Fibroblast of lung (primary cell): ENCODE measurements at places on chromosomes 2 and 18. TPM values are rescaled to one million over a fixed set of nuclear protein-coding genes. Genes with fewer than 3 reads are reported as not detected.

GRCh38 chr2:126999106-126999756 is 100.5 kb downstream of the TEX51 start:
- DNase-seq, result no peak

MYL12A gene
- 499 and 826 TPM in 2 replicates for total RNA-seq

IL1R2 gene
- 0.17 and 1.0 TPM in 2 replicates for total RNA-seq

DNA sequence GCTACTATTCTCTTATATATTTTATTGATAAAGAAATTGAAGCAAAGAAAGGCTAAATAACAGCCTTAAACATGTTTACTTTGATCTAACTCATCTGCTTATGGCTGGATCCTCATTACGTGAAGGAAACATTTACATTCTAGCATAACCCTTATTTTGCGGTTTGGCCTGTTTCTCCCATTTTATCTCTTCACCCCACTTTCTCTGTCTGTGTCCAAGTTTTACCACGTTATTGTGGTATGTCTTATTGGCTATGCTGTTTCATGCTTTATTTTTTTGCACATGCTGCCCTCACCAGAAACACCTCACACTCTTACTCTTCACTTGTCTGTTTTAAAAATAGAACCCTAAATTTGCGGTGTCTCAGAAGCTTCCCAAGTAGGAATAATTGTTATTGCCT is 78.5 kb downstream of the RPIA start:
- no peak for DNase-seq

SRBD1 gene
- 11.6 and 18.7 TPM in 2 replicates for total RNA-seq

LTBP1 gene
- total RNA-seq, result 190 and 324 TPM in 2 replicates

GRCh38 chr2:45709137-45709536 is 57.7 kb downstream of the PRKCE start:
- no peak for DNase-seq

GRCh38 chr2:38438133-38438882 is 61.2 kb upstream of the ATL2 start:
- DNase-seq, result no peak

DNA sequence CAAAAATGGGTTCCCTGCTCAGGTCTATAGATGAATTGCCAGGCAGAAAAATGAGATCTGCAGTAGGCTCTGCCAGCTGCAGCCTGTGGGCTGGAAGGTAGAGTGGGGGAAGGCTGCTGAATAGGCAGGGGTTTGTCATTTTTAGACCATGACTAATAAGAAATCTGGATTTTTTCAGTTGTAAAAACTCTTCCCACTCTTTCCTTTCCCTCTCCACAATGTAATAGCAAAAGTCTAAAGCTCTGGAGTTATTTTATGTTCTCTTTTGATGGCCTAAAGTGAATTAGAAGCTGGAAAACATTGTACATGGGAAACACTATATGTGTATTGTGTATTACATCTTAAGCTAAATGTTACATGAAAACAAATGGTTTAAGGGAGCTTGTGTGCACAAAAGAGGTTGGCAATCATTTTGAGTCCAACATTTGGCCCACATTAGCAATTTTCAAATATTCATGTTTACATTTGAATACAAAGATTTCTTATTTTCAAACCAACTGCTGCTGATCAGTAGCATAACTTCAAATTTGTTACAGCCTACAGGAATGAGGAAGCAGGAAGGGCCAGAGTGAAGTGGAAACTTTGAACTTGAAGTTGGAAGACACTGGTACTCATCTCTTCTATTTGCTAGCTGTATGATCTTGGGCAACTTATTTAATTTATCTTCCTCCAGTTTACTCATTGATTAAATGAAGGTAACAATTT is 407.1 kb downstream of the SLC4A3 start:
- DNase-seq, result peak; percentile 82

GRCh38 chr2:72147303-72147971 is at the start of gene CYP26B1:
CYP26B1 (minus strand) TSS chr2:72147862; CDS start chr2:72147834, 28 bp downstream.
- DNase-seq, result no peak

DNA sequence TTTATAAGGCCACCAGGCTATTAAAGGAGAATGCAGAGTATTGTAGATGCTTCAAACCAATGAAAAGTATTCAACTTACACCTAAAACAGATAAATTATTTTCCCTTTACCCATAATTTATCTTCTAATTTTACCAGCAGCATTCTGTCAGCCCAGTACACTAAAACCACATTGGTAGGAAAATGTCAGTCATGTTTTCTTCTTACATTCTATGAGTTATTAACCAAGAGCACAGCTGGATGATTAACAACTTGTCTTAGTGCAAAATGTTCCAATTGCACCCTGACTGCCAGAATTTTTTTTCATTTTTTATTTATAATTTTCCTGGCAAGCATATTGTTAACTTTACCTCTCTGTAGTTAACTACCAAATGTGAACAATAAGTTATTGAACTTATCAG is 79.0 kb upstream of the WDR75 start:
- peak; percentile 22 for DNase-seq

GRCh38 chr2:150526827-150527226 is 39.4 kb upstream of the RND3 start:
- peak; percentile 97 for DNase-seq

GRCh38 chr2:133025004-133025403 is 355.0 kb upstream of the LYPD1 start:
- DNase-seq, result peak; percentile 3

- DNase-seq, result no peak
Measured at GRCh38 chr18:21769206-21769605, 28.6 kb downstream of the MIB1 start.

DNA sequence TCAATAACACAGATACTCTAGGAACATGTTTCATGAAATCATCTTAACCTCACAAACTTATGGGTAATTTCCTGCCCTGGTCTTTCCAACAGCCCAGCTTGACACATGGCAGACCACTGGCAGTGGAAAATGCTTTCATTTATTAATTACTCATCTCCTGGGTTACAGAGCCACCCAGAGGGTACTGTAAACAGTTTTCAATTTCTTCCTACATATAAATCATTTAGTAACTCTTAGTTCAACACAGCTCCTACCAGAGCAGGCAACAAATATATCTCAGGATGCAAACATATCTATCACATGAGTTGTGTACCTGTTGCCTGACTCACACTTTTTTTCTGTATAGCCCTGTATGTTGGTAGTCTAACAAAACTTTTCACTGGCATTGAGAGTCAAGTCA is 99.2 kb upstream of the VRK2 start:
- DNase-seq, result no peak

DNA sequence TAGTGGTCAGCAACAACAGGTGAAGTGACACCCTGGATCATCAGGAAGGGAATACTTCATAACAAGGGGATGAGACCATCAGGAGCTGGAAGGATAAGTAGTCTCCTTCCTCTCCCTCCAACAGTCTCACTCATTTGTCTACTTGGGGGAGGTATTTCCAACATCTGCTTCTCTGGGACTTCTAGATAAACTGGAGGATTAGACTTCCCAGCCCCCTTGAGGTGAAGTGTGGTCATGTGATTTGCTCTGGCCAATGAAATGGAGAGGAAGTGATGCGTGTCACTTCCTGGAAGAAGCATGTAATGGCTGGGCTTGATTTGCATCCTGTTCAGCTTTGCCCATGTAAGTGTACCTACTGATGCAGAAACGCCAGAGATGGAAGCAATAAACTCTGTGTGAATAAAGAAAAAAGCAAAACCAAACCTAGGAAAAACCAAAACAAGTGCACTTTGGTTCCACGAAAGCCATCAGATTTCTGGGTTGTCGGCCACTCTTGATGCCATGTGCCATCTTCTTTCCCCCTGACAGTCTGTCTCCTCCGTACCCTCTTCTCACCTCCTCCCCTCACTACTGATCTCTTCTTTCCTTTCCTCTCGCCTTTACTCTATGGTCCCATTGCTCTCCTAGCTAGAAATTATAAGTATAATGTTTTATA is 76.1 kb upstream of the DNMT3A start:
- DNase-seq, result no peak

GRCh38 chr18:74534150-74534969 is at the start of gene CNDP1:
CNDP1 (plus strand) TSS chr18:74534500; CDS start chr18:74534668, 168 bp downstream.
- DNase-seq, result no peak

TMEM182 gene
- total RNA-seq, result 2.8 and 3.9 TPM in 2 replicates

ANKRD36C gene
- total RNA-seq, result 31.1 and 32.9 TPM in 2 replicates

GRCh38 chr2:20185176-20186022 is 39.5 kb downstream of the SDC1 start:
- peak; percentile 89 for DNase-seq

DNA sequence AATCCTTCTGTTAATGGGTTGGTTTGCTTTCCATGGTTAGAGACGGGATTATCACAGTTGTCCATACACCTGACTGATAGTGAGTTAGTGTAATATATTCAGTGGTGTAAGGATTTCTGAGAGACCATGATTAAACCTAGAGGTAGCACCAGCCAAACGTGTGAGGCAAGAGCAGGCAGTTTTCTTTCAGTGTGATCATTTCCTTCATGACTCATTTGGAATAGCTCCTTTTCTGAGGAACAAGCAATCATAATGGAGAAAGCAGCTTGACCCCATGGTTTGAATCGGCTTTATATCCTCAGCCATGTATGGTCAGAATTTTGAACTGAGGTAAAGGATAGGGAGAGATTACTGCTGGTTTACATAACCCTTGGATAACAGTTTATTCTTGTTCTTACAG is 2.9 kb downstream of the MXD1 start:
- DNase-seq, result peak; percentile 88

- no peak for DNase-seq
Measured at GRCh38 chr2:24881623-24882022, 38.4 kb downstream of the ADCY3 start.

GRCh38 chr18:3498698-3499471 is 48.9 kb downstream of the TGIF1 start:
- DNase-seq, result peak; percentile 44

- DNase-seq, result no peak
Measured at GRCh38 chr2:28263690-28264089, 129.0 kb upstream of the FOSL2 start.

AQP12A gene
- total RNA-seq, result not detected in 2 replicates

GRCh38 chr2:43193652-43194120 is 32.7 kb downstream of the ZFP36L2 start:
- no peak for DNase-seq

DNA sequence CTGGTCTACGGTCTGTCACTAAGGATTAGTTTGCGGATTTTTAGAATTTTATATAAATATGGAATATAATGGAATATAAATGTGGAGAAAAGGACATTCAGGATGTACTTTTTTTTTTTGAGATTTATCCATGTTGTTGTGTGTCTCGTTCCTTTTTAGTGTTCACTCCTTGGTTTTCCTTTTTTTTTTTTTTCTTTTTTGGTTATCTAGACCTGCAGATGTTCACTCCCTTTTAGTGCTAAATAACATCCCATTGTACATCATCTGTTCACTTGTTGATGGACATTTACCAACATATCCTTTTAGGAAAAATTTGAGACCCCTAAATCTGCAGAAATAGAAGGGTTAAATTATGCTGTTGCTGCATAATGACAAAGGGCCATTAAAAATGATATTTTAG is 25.5 kb upstream of the RPL37A start:
- DNase-seq, result no peak

- DNase-seq, result no peak
Measured at GRCh38 chr2:229563388-229563787, 151.0 kb downstream of the DNER start.

DNA sequence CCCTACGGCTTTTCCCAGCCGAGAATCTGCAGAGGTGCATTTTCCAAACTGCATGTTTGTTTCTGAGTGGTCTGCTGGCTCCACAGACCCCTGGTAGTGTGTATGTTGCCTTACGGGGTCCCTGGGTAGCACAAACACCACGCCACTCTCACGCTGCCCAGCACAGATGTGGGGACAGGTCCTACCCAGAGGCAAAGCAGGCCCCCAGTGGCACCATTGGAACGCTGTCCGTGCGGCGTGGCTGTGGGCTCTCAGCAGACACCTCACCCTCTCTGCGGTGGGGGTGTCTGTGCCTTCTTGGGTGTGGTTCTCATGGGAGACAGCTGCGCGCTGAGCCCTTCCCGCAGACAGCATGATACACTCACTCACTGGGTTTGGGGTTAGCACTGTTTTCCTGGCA is 137.4 kb downstream of the NFATC1 start:
- no peak for DNase-seq

GRCh38 chr2:206616151-206616550 is 26.1 kb upstream of the FAM237A start:
- no peak for DNase-seq

- DNase-seq, result no peak
Measured at GRCh38 chr2:42924418-42924886, 132.1 kb upstream of the HAAO start.

DNA sequence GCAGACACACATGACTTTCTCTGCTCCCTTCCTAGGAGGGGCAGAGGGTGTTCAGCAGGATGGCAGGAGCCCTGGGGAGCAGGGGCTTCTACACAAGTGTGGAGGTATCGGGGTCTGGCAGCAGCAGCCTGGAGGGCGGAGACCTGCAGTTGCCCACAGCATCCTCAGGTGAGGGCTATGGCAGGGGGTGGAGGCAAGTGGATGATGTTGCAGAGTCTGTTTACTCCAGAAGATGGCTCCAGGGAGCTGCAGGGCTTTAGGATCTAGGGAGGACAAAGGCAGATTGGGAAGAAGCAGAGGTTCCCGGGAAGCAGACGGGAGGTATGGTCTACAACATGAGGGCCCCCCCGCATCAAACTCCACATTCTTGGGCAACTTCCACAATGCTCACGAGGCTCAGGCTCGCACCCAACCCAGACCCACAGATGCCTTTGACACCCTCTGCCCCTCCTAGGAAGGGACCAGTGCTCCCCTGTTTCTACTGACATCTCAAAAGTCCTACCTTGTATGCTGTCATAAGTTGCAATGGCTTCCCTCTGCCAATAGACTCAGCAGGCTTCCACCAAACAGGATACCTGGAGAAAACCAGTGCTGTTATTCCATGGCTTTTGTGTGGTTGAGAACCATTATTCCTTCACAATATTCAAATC is 12.0 kb upstream of the ATP6V1C2 start:
- DNase-seq, result no peak

AMER3 gene
- total RNA-seq, result not detected in 2 replicates
